ENCODE measurements at places on chromosomes 2 and 18.

DNA sequence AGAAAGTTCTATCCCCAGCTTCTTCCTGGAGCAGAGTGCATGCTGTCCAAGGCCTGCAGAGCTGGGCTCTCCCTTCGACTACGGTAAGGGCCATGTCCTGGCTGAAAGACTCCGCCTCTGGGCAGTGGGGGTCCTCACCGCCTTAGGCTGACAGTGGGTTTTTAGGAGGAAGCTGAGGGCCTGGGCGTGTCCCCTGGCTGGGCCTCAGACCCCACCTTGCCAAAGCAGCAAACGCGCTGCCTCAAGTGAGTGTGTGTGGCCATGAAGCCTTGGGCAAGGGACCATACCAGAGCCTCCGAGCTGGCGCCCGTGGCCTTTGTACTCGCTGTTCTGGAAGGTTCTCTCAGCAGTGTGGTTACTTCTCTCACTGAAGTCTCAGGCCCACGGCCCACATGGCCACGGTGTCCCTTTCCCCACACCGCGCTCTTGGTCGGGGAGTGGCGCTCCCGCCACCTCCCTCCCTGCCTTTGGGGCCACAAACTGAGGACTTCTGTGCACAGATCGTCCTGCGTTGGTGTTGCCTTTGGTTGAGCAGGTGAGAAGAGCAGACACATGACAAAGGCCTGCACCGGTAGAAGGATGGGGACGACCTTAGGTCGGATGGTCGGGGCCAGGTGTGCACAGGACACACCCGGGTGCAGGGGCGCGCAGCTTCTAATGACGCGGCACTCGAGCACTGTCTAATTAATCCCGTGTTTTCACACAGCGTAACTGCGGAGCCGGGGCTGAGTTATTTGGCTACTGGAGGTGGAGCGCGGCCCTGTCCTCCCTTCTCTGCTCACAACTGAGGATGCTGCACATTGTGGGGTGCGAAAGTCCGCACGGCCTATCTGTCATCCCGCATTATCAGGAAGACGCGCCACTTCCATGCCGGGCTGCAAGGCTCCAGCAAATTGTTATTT, 121.6 kb downstream of the PTGR3 start:
- DNase-seq, result no peak

DNA sequence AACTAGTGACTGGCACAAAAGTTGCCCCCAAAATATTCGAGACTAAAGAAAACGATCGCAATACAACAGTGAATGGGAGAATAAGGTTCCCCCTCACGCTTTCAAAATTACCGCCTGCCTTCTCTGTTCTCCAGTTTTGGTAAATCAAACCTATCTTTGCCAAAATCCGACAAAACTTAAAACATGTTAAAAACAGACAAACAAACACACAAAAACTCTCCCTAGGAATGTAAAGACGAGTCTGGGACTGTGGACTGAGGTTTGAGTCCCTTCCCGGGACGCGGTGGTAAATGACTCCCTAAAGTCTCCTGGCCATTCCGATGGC, 435 bp upstream of the IMPACT start:
- DNase-seq, result no peak

DNA sequence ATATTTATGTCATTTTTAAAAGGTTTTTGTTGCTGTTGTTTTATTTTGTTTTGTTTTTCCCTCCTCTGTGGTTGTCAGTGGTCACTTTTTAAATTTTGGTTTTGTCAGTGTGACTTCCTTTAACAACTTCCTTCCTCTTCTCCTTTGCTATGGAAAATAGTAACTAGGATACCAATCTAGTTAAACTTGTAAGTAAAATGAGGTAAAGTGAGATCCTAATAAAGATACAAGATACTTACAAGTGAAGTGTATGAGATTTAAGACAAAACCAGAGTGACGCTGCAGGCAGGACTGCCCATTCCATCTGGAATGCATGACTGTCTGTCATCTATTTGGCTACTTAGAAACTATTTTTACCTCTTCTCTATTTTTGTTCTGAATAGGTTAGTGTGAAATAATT, 30.6 kb upstream of the CREB1 start:
- no peak for DNase-seq

GRCh38 chr2:202762556-202762955, 109.0 kb downstream of the ICA1L start:
- no peak for DNase-seq

DNA sequence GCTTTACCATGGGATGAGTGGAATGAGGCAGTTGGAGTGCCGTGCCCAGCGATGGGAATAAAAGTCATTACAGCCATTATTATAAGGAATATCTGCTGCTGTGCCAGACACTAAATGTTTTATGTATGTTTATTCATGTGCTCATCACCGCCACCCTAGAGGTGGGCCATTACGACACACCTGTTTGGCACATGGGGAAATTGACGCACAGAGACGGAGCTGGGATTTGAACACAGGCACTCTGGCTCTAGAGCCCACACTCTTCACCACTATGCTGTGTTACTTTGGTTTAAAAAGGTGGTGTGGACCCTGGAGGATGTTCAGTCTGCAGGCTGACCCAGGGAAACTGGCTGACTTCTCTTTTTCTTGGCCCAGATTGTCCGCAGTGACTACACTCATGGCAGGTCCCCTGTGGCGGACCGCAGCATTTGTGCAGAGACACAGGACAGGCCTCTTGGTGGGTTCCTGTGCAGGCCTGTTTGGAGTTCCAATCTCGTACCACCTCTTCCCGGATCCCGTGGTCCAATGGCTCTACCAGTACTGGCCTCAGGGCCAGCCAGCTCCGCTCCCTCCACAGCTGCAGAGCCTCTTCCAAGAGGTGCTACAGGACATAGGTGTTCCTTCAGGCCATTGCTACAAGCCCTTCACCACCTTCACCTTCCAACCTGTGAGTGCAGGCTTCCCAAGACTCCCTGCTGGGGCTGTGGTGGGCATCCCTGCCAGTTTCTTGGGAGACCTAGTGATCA, 1.6 kb downstream of the TMEM177 start:
- DNase-seq, result no peak

DNA sequence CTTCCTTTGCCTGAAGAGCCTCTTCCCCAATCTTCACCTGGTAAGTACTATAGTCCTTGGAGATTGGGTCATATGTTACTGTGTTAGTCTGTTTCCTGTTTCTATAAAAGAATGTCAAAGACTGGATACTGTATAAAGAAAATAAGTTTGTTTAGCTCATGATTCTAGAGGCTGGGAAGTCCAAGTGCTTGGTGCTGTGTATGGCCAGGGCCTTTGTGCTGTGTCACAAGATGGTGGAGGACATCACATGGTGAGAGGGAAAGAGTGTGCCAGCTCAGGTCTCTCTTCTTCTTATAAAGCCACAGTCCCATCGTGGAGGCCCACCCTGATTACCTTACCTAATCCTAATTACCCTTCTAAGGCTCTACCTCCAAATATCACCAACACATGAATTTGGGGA, 20.9 kb downstream of the ARHGAP28 start:
- DNase-seq, result no peak

DNA sequence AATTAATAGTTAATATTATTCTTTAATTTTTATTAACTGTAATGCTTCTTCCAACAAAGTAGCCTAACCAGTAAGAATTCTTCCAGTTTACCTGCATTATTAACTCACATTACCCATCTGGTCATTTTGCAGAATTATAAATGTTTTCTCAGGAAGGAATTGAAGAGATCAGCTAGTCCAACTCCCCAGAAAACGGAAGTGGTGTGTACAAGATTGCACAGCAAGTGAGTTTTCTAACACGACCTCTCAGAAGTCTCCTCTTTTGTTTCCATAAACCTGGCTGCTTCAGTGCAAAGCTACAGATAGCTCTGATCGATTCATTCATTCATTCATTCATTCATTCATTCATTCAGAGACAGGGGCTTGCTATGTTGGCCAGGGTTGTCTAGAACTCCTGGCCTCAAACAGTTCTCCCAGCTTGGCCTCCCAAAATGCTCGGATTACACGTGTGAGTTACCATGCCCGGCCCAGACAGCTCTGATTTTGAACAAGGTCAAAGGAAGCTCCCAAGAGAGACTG, 128.8 kb upstream of the REV1 start:
- DNase-seq, result no peak

DNA sequence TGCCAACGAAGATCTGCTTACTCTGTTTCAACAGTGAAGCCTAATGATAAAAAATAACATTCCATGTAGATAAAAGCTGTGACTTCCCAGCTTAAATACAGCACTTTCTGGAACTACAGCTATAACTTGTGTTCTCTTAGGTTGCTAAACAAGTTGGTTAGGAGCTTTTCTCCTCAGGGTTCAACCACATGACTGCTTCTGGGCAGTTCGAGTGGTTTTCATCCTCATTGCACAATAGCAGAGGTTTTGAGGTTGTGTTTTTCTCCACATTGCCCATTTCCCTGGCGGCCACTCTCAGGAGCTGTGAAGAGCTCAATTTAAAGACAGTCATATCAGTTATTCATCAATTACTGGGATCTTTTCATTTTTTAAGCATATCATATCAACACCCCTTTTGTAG, 102.2 kb upstream of the CYP1B1 start:
- DNase-seq, result no peak

- DNase-seq, result no peak
Observed at GRCh38 chr2:64005707-64006356, 13.4 kb downstream of the VPS54 start.

- no peak for DNase-seq
Observed at GRCh38 chr2:3280683-3281520, 96.7 kb downstream of the EIPR1 start.

- no peak for DNase-seq
Observed at GRCh38 chr2:195651046-195651445, 6.0 kb upstream of the SLC39A10 start.

DNA sequence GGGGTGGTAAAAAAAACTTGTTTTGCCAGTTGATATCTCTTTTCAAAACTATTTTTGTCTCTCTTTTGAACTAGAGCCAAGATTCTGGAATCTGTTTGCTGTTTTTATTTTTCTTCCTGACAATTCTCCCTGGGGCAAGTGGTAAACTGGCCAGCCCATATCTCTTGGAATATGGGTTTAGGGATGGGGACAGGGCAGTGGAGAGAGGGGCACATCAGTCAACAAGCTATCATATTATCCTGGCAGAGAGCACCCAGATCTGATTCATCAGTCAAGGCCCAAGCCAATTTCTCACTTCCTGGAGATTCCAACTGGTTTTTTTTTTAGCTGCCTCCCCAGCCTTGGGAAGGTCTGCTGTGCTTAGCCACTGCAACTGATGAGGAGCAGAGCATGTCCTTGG, 52.3 kb downstream of the ARHGAP28 start:
- DNase-seq, result no peak

DNA sequence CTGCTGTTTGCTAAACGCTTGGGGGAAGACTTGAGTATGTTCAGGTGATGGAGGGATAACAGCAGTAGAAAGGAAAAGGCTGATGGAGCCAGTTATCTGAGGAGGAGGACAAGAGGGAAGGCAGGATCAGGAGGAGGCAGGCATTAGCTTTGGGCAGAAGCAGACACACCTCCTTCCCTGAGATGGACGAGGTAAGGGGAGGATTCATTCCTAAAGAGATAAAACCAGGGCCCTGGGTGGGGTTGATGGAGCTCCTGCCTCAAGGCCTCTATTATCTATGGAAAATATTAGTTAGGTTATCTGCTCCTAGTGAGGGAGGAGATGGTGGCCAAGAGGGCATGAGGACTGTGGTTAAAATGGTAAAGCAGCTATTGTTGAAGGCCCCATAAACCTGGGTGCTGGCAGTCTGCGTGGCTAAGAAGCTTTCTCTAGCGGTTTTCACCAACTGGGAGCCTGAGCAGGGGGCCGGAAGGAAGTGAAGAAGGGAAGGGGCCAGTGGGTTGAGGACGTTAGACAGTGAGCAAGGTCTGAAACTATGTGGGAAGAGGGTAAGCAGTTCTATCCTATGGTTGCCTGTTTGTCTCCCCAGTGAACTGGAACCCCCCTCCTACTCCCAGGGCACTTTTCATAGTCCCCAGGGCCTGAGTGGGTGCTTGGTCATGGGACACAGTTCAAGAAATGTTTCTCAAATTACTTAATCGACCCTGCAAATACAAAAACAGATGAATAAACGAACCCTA, 56.6 kb upstream of the HK2 start:
- DNase-seq, result no peak

- no peak for DNase-seq
Observed at GRCh38 chr18:26271917-26272549, 45.8 kb downstream of the TAF4B start.

DNA sequence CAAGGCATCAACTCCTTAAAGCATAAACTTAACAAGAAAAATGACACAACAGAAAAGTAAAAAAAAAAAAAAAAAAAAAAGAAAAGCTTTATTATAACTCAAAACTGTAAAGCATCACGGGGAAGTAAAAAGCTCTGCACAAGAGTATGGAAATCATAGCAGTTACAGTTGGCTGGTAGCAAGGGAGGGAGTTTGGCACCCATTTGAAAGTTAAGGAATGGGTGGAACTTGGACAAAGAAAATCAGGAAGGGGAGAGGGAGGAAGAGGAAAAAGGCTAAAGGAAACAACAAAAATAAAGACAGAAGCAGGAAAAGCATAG, 8.6 kb downstream of the KLF7 start:
- no peak for DNase-seq

DNA sequence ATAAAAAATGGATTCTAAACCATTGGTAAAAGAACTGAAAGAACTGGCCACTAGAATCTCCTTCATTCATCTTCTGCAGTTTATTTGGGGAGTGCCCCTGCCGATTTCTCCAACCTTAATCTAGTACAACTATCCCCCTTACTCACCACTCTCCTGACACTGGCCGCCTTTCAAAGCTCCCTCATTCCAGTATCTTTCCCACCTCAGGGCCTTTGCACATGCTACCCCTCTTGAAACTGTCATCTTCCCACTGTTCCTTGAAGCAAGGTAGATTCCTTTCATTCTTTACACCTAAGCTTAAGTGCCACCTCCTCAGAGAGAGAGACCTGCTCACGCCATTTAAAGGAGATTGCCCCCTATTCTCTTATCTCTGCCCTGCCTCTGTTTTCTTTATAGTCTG, 147.9 kb downstream of the MCFD2 start:
- DNase-seq, result no peak

DNA sequence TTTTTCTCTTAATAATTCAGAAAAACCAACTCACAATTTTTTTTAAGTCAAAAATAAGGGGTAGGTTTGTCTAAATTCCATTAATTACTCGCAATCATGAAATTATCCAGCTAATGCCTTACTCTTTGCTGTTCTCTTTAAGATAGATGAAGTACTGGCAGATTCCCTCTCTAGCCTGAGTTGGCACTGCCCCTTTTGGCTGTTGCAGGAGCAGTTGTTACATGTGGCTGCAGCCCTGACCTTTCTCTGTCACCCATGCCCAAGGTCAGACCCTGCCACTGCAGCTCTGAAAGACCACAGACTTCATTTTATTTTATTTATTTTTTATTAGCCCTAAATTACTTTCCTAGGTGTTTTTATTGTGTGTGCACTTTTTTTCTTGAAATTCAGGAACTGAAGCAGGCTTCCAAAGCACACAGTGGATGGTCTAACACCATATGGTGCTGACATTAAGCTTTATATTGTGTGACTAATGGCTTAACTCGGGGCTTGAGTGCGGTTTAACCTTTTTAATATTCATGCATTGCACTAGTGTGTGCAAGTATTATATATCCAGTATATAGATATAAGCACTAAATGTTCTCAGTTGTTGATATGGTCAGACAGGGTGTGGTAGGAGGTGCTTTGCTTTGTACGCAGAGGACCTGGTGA, 313.0 kb downstream of the CDH2 start:
- no peak for DNase-seq
